HuH-7 (cell line): ENCODE measurements at places on chromosomes 3 and 15.

- DNase-seq = no peak
Observed at GRCh38 chr3:64031540-64032508, 8.5 kb upstream of the PSMD6 start.

GRCh38 chr15:44023176-44023575, 171.9 kb downstream of the FRMD5 start:
- no peak for DNase-seq

- DNase-seq = no peak
Observed at GRCh38 chr3:196603683-196604082, 35.2 kb downstream of the FBXO45 start.

DNA sequence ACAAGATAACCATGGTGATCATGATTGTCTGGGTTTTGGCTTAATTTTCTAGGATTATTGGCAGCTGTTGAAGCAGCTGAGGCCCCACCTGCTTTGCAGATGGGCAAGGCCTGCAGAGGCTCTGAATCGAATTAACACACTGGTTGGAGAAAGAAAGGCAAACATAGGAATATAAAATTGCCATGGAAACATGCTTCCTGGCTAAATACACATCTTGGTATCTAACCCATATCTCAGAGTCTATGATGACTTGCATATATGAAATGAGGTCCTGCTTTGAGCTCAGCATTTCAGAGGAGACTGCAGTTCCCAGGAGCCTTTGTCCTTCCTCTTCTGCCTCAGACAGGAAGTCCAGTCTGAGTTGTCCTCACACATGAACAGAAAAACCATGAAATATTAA, 24.3 kb upstream of the SV2B start:
- no peak for DNase-seq

DNA sequence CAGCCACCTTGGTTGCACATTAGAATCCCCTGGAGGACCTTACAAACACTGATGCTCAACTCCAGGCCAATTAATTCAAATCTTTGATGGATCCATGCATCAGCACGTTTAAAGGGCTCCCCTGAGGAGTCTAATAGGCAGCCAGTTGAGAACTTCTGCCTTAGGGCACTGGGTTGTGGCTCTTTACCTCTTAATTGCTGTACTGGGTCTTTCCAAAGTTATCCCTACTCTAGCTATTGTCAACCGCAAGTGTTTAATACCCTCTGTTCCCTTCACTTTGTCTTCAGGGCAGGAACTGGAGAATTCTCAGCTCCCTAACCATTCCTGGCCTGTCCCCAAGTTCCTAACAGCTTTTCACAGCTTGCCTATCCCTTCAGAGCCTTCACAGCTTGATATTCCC, 15.0 kb upstream of the FAM174B start:
- no peak for DNase-seq

DNA sequence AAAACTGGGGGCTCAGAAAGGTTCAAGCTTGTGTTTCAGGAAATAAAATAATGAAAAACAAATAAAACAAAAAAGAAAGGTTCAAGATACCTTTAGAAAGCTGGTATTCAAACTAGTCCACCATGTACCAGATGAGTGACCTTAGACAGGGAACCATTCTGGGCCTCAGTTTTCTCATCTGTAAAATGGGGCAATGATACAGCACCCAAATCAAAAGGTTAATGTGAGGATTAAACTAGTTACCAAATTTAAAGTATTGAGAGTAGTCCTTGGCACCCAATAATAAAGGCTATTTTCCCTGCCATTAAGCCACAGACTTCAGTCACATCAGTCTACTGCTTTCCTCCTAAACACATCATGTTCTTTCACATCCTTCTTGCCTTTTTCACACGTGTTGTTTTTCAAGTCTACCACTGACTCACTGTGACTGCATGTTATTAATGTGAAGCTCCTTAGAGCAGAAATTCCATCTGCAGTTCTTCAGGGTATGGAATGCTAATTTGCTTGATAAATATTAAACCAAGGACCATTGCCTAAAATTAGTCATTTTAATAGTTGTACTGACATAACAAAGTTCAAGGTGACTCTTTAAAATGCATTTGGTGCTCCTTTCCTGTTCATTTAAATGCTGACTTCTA, 19.9 kb downstream of the TAMM41 start:
- DNase-seq = no peak

- no peak for DNase-seq
Observed at GRCh38 chr15:51642696-51643095, 20.1 kb upstream of the DMXL2 start.

GRCh38 chr3:58163234-58163633, 47.5 kb downstream of the DNASE1L3 start:
- no peak for DNase-seq

GRCh38 chr3:163664466-163664865, 1413.8 kb downstream of the SI start:
- no peak for DNase-seq

DNA sequence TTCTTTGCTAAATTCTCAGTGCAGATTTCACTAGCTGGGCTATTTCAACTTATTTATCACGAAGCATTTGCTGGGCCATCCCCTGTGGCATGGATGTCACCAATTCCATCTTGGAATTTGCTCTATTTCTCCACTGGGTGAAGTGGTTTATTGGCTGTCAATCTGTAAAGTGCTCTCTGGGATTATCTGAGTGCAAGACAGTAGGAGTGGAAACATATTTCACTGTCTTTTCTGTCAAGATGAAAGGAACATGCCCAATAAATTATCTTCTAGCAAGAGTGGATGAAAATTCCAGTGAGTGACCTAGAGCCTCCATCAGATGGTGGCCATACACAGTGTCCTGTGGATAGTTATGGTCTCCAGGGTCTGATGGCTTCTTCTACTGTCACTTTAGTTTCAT, 25.1 kb upstream of the CTDSPL start:
- no peak for DNase-seq

DNA sequence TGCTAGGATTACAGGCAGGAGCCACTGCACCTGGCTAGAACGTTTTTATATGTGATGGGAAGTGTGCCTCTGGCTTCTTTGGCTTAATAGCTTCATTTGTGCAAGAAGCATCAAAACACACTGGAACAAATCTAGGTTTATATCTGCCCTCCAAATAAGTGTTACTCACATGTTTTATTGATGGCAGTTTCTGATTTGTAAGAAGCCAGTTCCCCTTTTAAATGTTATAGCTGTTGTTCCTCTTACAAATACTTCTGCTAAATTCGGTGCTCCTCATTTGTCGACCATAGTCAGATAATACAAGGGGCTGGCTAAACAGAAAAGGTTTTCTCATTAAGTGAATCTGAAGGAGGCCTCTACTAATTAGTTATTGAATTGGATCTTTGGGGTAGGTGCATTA, 307.1 kb upstream of the SEMA6D start:
- no peak for DNase-seq

DNA sequence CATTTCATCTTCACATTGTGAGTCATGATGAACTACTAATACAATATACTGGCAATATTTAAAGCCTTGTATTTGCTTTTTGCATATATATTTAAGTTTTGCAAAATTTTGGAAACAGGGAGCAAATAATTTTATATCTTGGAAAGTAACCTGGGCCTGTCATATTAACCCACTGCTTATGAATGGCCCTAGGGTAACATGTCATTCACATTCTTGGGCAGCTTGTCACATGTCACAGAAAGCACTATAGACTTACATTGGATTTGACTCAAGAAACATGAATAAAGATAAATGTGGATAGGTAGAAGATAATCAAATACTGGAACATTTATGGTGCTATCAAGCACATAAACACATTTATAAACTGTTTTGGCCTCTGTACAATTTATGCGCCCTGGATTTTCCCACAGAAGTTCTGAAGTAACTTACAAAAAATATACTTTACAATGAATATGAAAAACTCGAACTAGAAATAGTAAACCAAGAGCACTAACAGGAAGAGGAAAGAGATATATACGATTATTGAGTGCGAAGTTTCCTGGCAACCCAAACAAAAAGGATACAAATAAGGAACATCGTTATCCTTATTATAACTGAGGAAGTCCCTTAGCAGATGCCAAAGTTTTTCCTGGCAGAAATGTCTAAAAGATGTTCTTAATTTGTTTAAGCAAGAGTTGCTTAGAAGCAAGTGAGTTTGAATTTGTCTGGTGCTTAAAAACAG, 257.2 kb downstream of the RBMS3 start:
- no peak for DNase-seq

- no peak for DNase-seq
Observed at GRCh38 chr15:87522997-87523396, 733.5 kb downstream of the NTRK3 start.

GRCh38 chr3:50124052-50124799, 30.9 kb upstream of the SEMA3F start:
- no peak for DNase-seq

- DNase-seq = no peak
Observed at GRCh38 chr15:90151989-90152645, 49.0 kb upstream of the SEMA4B start.

DNA sequence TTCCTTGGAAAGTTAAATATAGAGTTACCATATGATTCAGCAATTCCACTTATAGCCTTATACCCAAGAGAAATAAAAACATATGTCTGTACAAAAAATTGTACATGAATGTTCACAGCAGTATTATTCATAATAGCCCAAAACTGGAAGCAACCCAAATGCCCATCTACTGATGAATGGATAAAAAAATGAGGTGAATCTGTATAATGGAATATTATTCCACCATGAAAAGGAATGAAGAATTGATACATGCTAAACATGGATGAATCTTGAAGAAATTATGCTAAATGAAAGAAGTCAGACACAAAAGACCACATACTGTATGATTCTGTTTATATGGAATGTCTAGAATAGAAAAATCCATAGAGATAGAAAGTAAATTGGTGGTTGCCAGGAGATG, 61.4 kb downstream of the TTC23 start:
- DNase-seq = no peak

DNA sequence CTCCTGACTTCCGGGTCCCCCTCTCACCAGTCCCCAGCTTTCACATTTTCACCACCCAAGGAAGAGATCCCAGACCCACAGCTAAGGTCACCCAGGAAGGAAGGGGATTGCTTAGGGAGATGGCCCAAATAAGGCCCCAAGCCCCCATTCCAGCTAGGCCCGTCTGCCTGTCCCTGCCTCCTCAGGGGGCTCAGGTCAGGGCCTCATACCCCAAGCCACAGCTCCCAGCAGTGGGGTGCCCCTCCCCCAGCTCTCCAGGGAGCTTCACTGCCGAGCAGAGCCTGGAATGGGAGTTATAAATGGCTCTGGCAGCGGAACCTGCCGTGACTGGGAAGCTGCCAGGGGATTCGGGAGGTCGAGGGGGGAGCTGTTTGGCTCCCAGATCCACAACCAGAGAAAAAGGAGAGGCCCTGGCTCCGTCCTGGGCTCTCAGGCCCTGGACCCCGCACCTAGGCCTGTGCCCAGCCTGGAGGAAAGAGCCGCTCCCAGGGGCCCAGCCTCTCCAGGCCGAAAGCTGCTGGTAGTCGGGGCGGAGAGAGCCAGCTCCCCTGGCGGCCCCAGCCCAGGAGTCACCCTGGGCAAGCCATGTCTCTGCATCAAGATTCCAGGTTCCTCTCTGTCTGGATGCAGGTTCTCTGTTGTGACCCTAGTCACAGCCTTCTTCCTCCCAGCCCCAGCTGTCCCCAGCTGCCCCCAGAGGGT, 550 bp downstream of the CCDC9B start:
- peak; percentile 35 for DNase-seq

GRCh38 chr15:66842710-66843441, 140.8 kb downstream of the SMAD6 start:
- peak; percentile 90 for DNase-seq

GRCh38 chr15:77584201-77584600, 48.5 kb downstream of the LINGO1 start:
- DNase-seq = peak; percentile 92

- no peak for DNase-seq
Observed at GRCh38 chr3:60316121-60316797, 935.0 kb downstream of the FHIT start.

- no peak for DNase-seq
Observed at GRCh38 chr3:126947429-126947828, 35.5 kb upstream of the PLXNA1 start.

DNA sequence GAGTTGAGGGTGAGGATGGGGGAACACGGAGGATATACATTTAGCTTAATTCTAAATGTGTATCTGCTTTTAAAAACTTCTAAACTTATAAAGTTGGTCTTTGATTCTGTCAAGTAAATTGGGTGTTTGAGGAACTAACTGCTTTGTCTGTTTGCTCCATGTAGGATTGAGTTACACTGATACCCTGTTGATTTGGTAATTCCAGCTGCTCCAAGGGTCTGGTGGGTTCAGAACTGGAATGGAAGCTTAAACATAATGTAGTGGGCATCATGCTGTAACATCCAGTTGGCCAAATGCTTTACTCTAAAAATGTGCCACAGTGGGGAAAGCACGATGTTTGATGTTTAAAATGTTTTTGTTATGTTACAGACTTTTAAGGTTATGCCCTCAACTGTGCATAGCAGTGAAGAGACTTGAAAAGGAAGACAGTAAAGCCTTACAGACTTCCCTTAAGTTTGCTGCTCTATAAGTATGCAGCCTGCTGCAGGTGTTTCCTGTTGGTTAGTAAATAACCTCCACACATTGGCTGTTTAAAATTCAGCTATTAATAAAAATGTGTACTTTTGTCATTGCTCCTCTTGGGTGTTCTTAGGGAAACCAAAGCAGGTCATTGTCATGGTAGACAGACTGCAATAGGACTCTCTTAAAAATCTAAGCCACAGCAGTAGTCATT, 5.9 kb upstream of the EDEM1 start:
- no peak for DNase-seq

DNA sequence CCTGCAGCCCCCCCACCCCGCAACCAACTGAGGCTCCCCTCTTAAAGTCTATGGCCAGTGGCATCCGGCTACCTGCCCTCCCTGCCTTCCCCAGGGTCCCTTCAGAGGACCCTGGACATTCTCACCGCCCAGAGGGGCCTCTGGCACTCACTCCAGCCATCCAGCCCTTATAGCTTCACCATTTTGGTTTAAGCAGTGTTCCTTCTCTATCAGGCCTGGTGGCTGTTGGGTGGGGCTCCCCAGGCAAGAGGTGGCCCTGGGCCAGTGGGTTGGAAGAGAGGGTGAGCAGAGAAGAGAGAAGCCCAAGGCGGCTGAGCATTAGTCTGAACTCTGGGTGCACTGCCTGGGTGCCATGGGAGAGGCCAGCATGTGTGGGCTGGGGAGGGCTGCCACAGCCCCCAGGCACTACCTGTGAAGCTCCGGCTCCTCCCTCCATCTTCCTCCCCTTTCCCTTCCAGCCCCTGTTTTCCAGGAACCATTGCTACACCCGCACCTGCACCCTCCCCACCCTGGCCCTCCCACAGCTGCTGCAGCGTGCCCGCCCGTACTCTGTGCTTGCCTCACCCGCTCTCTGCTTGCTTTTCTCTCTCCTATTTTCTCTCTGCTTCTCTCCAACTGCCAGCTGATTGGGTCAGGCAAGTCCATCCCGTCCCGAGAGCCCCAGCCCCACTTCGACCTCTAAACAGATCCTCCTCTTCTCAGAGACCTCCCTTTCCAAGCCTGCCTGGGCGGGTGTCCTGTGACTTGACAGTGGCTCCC, 168.2 kb downstream of the TBC1D2B start:
- DNase-seq = no peak

- no peak for DNase-seq
Observed at GRCh38 chr15:31178705-31179104, 77.2 kb upstream of the TRPM1 start.
